ENCODE measurements at places on chromosomes 16 and 17.

DNA sequence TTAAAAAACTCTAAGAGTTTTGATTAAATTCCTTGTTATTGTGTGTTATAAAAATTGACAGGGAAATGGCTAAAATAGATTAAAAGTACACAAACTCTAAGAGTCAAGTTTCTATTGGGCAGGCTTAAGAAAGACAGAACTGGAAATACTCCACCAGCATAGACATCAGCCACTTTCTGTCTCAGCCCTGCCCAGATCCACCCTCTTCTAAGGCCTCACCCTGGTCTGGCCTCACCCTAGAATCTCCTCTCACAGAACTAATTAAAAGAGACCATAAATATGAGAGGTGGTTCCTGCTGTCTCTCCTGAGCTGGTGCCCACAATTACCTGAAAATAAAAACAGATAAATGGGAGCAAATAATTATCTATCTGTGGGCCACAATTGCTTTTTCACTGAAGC is 1951.0 kb downstream of the TP53TG3F start:
- DNase-seq = no peak

DNA sequence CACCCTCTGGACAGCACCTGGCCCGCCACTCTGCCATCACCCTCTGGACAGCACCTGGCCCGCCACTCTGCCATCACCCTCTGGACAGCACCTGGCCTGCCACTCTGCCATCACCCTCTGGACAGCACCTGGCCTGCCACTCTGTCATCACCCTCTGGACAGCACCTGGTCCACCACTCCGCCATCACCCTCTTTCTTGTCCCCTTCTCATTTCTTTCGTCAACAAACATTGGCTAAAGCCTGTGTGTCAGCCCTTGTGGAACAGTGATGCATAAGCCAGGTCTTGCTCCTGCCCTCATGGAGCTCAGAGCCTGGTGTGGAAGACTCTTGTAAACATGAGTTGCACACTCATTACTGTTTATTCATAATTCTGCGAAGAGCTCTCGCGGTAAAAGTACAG is 31.2 kb downstream of the CDK5R1 start:
- DNase-seq = no peak

GRCh38 chr17:43479948-43480347 is 3.8 kb upstream of the DHX8 start:
- no peak for DNase-seq

- DNase-seq = no peak
Measured at GRCh38 chr16:85921026-85921425, 22.1 kb downstream of the IRF8 start.

- DNase-seq = no peak
Measured at GRCh38 chr17:62578757-62579487, 48.5 kb upstream of the MRC2 start.

- DNase-seq = no peak
Measured at GRCh38 chr16:86050591-86051367, 151.8 kb downstream of the IRF8 start.

- DNase-seq = peak; percentile 54
Measured at GRCh38 chr17:62898239-62898864, 67.7 kb upstream of the TANC2 start.

DNA sequence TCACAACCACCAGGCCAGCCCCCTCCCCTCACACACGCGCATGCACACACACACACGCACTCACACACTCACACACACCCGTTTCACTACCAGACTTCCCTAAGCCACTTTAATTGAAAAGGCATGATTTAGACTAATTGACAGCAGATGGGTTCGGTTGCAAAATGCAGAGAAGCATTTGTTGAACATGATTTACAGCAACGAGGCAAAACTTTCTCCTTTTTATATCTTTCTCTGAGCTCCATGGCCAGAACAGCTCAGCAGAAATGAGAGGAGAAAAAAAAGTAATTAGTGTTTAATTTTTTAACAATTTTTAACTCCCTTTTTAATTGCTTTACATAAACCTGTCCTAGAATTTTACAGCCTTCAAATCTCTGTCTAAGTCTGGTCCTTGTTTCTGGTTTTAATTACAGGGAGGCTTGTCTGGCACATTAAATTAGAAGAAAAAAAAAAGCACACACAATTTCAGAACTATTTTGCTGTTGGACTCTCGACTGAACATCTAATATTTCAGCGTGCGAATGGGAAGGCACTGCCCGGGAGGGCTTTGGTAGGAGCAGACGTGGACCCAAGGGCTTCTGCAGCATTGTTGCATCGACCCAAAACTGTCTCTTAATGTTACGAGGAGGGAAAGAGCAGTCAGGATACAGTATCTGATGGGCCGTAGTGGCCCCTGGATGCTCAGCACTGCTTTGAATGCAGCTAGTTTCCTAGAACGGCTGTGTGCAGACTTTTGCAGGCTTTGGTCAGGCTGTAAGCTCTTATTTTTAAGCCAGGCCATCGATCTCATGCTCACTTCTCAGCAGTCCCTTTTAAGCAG is 255.9 kb downstream of the SOX9 start:
- no peak for DNase-seq

DNA sequence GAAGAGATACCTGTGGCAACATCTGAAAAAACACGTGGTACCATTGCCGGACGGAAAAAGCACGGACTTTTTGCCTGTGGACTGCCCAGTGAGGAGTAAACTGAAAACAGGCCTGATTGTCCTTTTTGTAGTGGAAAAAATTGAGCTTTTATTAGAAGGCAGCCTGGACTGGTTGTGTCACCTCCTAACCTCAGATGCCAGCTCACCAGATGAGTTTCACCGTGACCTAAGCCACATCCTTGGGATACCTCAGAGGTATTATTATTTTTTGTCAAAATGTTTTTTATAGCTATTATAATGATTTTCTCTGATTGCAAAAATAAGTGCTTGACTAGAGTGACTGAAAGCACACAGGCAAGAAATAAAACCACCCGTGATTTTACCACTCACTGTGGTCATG is 34.9 kb downstream of the RNF213 start:
- DNase-seq = no peak

- no peak for DNase-seq
Measured at GRCh38 chr16:64702415-64702814, 419.4 kb downstream of the CDH11 start.

DNA sequence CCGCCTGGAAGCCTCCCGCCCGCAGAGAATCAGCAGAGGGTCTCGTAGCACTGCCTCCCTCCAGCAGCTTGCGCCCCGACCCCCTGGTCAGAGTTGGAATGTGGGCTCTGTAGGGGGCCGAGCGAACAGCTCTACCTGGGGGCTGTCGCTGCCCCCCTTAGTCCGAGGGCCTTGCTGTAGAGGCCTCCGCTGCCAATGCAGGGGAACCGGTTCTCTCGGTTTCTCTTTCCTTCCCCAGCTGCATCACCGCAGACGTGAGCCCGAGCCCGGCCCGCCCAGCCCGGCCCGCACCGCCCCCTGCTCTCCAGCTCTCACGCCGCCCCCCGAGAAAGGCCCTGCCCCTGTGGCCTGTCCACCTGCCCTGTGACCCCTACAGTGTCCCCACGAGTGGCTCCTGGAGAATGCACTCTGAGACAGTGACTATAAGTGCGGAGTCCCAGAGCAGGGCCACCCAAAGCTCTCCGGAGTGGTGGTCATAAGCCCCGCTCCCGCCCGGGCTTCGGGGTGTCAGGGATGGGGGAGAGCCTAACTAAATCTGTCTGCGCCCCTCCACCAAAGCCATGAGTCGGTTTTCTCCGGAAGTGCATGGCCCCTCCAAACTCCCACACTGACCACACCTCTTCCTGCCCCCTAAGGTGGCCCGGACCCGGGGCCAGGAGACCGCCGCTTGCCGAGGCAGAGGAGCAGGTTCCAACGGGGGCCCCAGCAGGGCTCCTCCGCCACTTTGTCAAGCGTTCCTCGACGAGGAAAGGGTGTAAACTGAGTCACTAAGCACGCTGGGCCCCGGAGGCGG is 1.7 kb downstream of the ARHGAP27 start:
- no peak for DNase-seq

GRCh38 chr16:88640498-88641247 is 2.3 kb downstream of the IL17C start:
- no peak for DNase-seq

DNA sequence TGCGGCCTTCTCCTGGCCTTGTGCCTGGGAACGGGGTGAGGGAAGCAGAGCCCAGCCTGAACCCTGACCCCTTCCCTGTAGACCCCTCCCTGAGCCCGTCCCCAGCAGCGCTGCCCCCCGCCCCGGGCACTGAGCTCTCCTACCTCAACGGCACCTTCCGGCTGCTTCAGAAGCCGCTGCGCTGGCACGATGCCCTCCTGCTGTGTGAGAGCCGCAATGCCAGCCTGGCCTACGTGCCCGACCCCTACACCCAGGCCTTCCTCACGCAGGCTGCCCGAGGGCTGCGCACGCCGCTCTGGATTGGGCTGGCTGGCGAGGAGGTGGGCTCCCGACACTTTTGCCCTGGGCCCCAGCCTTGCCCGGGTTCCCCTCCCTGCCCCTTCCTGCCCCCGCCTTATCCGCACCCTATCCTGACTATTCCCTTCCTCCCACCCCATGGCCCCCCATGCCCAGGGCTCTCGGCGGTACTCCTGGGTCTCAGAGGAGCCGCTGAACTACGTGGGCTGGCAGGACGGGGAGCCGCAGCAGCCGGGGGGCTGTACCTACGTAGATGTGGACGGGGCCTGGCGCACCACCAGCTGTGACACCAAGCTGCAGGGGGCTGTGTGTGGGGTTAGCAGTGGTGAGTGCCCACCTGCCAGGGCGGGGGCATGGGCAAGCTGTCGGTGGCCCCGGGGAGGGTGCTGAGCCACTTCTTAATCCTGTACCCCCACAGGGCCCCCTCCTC is 62.1 kb downstream of the MRC2 start:
- DNase-seq = no peak

DNA sequence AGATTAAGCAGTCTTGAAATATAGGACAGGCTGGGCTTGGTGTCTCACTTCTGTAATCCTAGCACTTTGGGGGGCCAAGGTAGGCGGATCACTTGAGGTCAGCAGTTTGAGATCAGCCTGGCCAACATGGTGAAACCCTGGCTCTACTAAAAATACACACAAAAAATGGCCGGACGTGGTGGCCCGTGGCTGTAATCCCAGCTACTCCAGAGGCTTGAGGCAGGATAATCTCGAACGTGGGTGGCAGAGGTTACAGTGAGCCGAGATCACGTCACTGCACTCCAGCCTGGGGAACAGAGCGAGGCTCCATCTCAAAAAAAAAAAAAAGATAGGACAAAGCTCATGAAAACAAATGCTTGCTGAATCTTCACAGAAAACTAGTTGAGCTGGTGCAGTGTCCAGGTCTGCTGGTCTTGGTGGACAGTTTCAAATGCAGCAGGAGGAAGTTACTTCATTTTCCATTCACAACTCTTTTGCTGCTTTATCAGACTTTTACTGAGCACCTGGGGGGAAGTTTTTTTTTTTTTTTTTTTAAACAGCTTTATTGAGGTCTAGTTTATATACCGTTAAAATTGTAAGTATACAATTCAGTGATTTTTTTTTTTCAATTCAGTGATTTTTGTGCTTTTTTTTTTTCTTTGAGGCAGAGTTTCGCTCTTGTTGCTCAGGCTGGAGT is 45.2 kb downstream of the SNX29 start:
- DNase-seq = no peak

DNA sequence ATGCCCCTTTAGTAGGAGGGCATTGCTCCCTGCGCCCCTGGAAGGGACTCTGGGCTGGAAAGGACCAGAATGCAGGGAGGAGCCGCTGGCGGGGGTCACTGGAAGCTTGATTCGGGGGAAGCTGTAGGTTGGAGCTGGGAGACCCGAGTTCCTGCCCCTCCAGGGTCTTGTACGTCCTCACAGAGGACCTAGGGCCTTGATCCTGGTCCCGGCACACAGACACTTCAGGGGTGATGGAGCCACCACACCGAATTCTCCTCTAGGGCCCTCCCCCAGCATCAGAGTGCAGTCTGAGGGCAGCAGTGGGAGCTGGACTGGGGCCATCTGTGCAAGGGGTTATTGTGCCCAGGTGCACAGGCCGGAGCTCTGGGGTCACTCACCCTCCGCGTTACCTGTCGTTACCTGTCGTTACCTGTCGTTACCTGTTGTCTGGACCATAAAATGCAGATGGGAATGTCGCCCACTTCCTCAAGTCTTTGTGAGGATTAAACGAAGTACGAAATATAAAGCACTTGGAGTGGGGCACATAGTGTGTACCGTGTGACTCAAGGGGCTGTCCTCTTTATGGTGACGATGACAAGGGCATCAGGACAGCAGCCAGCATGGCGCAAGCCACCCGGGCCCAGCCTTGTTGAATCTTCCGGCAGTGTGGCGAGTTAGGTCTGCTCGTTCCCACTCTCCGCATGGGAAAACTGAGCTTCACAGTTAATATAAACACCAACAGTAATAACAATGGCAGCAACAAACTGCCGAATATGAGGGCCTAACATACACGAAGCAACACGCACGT is 48.6 kb downstream of the CMIP start:
- DNase-seq = no peak

DNA sequence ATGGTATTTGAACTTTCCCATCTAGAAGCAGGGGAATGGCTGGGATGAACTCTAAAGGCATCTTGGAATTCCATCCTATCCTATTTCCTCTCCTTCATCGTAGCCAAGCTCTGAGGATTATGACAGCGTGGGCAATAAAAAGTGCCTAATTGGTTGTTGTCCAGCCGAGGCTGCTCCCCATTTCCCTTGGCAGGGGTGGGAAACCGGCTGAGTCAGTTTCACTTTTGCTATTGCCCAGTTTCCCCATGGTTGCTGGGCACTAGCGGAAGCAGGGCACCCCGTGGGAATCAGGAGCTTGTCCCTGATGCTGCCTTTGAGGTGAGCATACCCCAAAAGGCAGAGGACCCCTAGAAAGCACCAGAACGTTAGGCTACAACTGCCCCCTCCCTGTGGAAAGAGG is 13.8 kb upstream of the SP2 start:
- DNase-seq = peak; percentile 65

DNA sequence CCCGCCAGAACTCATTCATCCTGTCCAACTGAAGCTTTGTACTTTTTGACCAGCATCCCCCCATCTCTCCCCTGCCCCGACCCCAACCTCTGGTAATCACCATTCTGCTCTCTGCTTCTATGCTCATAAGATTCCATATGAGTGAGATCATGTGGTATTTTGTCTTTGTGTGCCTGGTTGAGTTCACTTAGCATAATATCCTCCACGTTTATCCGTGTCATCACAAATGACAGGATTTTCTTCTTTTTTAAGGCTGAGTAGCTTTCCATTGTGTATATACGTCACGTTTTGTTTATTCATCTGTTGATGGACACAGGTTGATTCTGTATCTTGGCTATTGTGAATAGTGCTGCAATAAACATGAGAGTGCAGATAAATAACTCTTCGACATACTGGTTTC is 278.9 kb downstream of the SNX29 start:
- no peak for DNase-seq

DNA sequence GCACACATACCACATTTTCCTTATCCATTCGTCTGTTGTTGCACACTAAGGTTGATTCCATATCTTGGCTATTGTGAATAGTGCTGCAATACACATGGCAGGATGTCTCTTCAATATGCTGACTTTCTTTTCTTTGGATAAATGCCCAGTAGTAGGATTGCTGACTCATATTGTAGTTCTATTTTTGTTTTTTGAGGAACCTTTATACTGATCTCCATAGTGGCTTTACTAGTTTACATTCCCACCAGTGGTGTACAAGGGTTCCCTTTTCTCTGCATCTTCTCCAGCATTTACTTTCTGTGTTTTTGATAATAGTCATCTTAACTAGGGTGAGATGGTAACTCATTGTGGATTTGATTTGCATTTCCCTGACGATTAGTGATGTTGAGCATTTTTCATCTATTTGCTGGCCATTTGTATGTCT is 118.1 kb downstream of the STXBP4 start:
- no peak for DNase-seq

- DNase-seq = no peak
Measured at GRCh38 chr17:21302711-21303425, 18.4 kb downstream of the MAP2K3 start.

Measured in HTR-8/SVneo (cell line).